ENCODE measurements at places on chromosomes 1 and 21. TPM values are rescaled to one million over a fixed set of nuclear protein-coding genes. Genes with fewer than 3 reads are reported as not detected.

DNA sequence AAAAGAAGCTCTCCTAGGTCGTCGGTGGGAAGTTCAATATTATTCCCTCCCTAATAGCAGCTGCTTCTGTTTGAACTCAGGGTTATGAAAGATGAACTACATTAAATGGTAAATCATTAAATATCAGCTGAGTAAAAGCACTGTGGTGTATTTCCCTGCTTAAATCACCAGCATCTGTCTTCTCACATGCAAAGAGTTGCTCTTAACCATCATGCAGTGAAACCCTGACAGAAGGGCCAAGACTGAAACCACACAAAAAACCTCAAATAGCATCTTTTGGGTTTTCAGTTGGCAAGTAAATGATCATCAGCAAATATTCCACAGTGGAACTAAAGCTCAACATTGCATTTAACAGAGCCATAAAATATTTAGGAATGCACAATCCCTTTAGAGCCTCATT lies 380.0 kb upstream of the ADGRL2 start:
- DNase-seq: no peak

DNA sequence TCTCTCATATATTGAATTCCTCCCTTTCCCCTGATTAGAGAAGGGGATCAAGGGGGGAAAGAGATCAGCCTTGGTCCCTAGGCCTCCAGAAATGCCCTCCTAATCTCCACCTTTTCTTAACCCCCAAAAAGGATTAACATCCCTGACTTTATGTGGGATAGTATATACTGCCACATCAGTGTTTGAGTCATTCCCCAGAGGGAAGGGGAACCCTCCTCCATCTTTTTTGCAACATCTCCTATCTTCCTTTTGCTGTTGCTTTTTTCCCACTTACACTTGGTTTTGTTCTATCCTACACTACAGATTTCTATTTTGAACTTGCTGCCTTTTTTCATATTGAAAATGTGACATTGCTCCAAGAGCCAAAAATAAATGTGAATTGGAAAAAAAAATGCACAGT lies 65.4 kb upstream of the PODN start:
- no peak for DNase-seq

DNA sequence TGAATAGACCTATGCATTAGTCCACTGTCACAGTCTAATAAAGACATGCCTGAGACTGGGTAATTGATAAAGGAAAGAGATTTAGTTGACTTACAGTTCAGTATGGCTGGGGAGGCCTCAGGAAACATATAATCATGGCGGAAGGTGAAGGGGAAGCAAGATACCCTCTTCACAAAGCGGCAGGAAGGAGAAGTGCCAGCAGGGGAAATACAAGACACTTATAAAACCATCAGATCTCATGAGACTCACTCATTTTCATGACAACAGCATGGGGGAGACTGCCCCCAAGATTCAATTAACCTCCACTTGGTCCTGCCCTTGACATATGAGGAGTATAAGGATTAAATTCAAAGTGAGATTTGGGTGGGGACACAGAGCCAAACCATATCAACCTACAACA lies 59.4 kb downstream of the CAPN9 start:
- DNase-seq: no peak

DNA sequence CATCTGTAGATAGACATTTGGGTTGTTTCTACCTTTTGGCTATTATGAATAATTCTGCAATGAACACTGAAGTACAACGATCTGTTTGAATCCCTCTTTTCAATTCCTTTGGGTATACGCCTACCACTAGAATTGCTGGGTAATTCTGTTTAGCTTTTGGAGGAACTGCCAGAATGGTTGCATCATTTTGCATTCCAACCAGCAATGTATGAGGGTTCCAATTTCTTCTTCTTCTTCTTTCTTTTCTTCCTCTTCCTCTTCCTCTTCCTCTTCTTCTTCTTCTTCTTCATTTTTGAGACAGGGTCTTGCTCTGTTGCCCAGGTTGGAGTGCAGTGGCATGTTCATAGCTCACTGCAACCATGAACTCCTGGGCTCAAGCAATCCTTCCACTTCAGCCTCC lies 13.8 kb upstream of the THEM5 start:
- DNase-seq: no peak

- DNase-seq: peak; percentile 74
These were observed at the start of gene RHOC for GRCh38 chr1:112706505-112707220. RHOC (minus strand) TSS chr1:112707127; CDS start chr1:112703799, 3,328 bp downstream.

DNA sequence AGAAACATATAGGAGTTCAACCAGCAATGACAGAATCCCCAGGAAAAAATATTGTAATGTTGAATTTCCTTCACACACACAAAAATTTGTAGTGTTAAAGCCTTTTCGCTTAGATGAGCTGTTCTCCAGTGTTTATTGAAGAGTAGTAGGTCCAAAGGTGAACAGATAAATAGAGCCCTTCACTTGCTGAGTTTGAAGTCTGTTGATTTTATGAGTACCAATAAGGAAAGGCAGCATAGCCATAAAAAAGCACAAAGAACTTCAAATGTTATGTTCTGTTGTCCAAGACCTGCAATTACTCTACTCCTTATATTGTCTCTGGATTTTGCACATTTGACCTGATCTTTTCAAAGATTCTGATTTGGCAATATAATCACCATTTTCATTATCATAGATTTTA lies 362.7 kb upstream of the B3GALT2 start:
- no peak for DNase-seq

- DNase-seq: peak; percentile 78
These were observed 157.3 kb downstream of the SLC30A10 start for GRCh38 chr1:219771080-219771479.

- DNase-seq: no peak
These were observed 61.7 kb downstream of the ALPL start for GRCh38 chr1:21570885-21571284.

DNA sequence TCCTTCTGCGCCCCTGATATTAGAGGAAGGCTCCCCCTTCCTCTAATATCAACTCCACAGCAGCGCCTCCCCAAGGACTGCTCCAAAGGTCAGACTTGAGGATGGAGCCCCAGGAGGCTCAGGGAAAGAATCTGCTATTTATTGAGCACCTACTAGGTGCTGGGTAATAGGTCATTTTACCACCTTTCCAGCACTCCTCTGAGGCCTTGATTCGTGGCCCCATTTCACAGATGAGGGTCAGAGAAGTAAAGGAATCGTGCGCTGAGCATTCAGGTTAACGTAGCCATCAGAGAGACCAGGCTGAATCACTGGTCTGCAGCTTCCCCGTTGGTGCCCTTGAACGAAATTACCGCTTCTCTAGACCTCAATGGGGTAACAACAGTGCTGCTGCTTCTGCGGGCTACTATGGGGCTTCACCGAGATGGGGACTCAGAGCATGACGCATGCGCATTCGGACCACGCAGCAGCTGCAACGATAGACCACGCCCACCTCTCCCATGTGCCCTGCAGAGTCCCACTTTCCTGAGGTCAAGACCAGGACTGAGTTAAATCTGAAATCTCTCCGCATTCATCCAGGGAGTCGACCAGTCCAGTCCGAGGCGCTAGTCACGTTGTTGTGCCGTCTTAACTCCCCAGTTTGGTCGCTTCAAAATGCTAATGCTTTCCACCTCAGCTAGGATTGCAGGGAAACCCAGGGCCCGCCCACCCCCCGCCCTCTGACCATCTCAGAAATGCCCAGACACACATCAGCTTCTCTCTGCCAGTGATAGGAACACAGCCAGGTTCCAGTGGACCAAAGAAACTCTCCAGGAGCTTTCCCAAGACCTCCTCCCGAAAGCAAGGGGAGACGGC lies 12.9 kb downstream of the CAMK2N1 start:
- no peak for DNase-seq

DNA sequence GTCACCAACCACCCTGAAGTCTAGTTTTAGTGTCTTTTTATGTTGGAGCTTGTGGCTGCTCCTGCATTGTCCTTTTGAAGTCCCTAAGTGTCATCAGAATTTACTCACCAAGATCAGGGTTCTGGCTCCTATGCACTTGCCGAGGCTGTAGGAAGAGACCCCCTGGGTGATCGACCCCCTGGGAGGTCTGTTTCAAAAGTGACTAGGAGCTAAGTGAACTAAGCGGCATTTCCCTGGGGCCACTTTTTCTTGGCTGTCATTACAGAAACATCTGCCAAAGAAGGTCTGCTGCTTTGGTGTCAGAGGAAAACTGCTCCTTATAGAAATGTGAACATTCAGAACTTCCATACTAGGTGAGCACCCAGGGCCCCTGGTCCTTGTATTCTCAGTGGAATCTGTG lies 39.4 kb downstream of the ACTN2 start:
- DNase-seq: no peak

LENEP gene
- 1.1 TPM for total RNA-seq

PGBD5 gene
- total RNA-seq: 37.8 TPM

TAS1R1 gene
- total RNA-seq: not detected

Measured in Calu3 (cell line).